Hematopoietic multipotent progenitor cell treated with erythropoietin and hydrocortisone succinate and interleukin-3 and kit ligand, for 4 days (in vitro differentiated cells): ENCODE measurements at places on chromosomes 11 and 22.

DNA sequence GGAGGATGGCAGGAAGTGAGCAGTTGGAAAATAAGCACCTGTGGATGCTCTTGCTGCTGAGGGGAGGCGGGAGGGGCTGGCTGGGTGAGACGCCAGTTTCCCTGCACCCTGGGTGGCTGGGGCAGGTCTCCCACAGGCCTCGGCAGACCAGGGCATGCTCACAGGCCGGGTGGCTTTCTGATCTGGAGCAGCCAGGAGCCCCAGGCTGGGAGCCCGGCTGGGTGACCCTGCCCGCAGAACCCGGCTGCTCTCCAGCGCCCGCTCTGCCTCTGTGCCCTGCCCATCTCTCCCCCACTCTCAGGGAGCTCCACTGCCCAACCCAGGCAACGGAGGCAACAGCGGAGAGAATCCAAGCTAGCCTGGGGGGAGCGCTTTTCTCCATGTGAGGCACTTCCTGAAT lies 24.6 kb downstream of the DCPS start:
- DNase-seq: no peak

DNA sequence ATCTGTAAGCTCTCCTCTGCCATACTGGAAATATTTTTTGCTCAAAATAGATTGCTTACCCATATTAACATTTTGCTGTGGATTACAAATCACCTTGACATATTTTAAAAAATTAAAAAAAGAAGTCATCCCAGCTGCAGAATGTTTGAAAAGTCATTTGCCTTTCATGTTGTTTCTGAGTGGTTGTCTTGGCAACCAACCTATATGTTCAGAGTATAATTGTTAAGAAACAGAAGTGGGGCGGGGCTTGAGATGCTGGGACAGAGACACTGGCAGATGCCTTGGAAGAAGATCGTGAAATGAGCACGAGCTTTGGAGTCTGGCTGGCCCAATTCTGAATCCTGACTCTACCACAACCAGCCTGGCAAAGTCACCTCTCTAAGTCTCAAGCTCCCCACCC lies 348.2 kb downstream of the LARGE1 start:
- DNase-seq: no peak

DNA sequence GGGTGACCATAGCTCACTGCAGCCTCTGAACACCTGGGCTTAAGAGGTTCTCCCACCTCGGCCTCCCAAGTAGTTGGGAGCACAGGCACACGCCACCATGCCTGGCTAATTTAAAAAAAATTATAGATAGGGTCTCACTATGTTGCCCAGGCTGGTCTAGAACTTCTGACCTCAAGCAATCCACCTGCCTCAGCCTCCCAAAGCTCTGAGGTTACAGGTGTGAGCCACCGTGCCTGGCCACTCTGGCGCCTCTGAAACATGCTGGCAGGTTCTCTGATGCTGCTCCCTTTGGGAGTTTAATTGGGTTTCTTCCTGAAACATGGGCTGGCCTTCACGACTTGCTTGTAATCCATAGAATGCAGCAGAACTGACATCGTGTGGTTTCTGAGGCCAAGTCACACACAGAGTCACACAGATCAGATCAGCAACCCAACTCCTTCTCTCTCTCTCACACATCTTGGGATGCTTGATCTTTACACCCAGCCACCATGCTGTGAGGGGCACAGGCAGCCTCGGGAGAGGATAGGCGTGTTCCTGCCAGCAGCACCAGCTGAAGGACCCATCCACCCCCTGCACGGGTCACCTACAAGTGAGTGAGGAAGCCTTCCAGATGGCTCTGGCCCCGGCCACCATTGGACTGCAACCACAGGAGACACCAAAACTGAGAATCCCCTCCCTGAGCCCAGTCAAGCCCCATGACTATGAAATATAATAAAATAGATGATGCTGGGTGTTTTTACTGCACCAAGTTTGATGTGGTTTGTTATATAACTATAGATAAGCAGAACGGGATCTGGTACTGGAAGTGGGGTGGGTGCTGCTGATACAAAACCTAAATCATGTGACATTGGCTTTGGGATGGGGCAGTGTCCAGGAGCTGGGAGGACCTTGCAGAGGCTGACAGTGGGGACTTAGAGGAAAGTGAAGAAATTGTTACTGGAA lies 3.1 kb upstream of the GSC2 start:
- DNase-seq: peak; percentile 61

DNA sequence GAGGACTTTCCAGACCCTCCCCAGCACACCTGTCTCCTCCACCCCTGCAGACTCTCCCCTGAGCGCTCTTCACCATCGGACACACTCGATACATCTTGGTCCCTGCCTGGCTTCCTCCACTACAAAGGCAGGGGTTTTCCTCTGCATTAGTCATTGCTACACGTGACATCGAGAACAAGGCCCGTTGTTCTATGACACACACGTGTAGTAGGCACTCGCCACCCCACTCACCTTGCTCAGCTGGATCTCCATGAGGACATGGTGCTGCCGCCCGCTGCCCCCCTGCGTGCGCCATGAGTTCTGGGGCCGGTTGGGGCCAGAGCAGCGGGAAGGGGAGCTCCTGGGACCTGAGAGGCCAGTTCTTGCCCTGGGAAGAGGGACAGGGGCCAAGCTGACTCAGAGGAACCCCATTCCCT lies 16.7 kb downstream of the ATG2A start:
- DNase-seq: no peak

GRCh38 chr11:123166071-123166559 lies 28.9 kb downstream of the CLMP start:
- DNase-seq: peak; percentile 36

DNA sequence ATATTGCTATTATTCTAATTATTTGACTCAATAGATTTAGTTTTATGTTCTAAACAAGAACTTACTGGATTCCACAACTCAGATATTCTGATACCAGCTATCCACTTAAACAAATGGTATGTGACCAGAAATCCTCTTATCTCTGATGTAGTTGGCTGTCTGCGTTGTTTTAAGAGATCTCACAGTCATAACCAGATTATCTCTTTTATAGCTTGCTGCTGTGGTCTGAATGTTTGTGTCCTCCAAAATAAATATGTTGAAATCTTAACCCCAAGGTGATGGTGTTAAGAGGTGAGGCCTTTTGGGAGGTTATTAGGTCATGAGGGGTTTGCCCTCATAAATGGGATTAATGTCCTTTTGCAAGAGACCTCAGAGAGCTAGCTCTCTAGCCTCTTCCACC lies 12.7 kb downstream of the ANKRD42 start:
- no peak for DNase-seq

GRCh38 chr11:34909415-34909814 lies 6.8 kb downstream of the APIP start:
- peak; percentile 15 for DNase-seq

GRCh38 chr11:88744140-88744539 lies 321.6 kb downstream of the GRM5 start:
- DNase-seq: no peak

DNA sequence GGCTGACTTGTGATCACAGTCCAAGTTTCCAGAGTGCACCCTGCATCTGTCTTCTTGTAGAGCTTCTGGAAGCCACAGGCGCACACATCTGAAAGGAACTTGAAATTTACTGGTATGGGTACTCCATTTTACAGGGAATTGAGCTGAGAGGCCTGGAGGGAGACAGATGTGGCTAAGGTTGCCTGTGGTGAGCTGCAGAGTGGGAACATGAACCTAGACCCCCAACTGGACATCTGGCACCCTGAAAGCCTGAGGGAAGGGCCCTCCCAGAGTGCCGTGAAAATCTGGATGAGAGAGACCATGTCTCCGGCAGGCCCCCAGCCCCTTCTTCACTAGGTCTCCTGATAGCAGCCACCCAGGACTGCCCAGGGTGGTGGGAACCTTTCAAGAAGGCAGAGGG lies 22.6 kb upstream of the SOX10 start:
- DNase-seq: no peak

DNA sequence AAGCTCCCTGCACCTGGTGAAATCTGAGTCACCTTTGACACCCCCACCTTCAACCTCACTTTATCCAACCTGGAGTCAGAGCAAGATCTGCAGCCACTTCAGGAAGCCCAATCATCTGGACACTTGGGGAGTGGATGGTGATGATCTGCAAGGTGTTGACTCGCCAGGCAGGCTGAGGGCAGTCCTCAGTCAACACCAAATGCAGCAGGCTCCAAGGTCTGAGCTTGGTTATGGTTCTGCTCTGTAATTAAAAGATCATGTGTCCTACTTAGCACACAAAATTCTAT lies 446.9 kb downstream of the BRD1 start:
- no peak for DNase-seq

- DNase-seq: no peak
Observed at GRCh38 chr11:36722421-36722820, 124.4 kb upstream of the RAG2 start.

DNA sequence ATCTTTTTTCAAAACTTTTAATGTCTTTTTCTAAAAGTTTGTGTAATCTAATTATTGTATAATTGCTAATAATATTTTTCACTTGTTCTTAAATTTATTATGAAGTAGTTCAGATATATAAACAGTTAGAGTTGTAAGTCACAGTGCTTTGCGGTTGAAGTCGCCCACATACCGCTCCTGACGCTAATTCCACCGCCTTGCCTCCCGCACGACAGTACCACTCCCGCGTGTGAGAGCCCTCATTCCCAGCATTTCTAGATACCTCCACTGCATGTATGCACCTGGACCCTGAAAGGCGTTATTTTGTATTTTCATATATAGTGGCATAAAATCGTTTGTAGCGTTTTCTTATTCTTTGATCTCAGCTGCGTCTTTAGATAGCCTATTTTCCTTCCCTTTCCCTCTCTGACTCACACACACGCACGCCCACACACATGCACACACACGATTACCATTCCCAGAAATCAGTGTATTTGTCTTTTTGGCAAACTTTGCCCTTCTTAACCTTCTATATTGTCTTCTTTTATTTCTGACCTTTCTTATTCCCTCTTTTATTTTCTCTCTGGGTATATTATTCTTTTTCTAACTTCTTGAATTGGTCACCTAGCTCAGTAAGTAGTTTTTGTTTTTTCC lies 56.4 kb upstream of the PITPNB start:
- no peak for DNase-seq

- DNase-seq: no peak
Observed at GRCh38 chr22:35411102-35411501, 11.2 kb downstream of the MCM5 start.

- no peak for DNase-seq
Observed at GRCh38 chr22:48223488-48224190, 1461.2 kb downstream of the TBC1D22A start.

DNA sequence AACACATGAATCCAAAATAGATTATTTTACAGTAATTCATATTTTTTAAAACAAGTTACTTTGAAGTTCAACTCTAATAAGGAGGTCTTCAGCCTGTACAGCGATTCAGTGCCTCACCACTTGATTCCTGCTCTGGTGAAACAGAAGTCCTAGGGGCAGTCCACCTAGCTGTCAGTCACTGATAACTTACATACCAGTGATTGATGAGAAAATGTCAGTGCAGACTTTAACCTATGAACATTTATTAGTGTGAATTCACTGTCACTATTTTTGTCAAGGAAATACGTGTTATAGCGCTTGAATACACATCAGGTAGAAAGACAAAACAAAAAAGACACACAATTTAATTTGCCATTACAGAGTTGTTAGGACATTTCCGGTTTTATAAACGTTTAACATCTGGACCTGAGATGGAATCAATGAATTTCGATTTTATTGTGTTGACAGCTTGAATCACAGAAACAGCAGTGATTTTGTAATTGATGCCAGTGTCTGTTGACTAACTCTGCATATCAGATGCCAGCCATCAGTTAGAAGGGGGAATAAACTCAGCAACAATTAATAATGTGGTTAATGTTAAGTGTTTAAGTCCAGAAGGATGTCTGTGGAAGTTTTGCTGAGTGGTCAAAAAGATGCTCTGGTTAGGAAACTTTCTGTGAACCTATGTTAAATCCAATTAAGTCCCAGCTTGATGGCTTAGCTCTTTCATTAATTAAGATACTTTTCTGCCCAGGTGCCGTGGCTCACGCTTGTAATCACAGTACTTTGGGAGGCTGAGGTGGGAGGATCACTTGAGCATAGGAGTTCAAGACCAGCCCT lies 34.5 kb downstream of the ELF5 start:
- no peak for DNase-seq

DNA sequence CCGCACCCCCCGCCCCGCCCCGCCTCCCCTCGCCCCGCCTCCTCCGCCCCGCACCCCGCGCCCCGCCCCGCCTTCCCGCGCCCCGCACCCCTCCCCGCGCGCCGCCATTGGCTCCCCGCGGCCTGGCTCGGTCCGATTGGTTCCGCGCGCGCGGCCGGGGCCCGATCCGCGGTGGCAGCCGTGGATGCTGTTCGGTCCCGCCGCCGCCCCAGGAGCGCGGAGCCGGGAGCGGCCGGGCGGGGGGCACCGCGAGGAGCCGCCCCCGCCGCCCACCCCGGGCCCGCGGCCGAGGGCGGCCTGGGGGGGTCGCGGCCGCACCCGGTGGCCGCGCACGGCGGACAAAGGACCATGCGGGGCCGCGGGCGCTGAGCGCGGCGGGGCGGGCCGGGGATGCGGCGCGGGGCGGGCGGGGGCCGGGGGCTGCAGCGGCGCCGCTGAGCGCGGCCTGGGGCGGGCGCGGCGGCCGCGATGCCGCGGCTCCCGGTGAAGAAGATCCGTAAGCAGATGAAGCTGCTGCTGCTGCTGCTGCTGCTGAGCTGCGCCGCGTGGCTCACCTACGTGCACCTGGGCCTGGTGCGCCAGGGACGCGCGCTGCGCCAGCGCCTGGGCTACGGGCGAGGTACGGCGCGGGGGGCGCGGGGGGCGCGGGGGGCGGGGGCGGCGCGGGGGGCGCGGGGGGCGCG lies at the start of gene B4GALNT4:
Gene B4GALNT4, plus strand, starts transcription at position 164 of the 683 bp plus-strand sequence. Its CDS starts 305 bp downstream, at position 469.
- no peak for DNase-seq

DNA sequence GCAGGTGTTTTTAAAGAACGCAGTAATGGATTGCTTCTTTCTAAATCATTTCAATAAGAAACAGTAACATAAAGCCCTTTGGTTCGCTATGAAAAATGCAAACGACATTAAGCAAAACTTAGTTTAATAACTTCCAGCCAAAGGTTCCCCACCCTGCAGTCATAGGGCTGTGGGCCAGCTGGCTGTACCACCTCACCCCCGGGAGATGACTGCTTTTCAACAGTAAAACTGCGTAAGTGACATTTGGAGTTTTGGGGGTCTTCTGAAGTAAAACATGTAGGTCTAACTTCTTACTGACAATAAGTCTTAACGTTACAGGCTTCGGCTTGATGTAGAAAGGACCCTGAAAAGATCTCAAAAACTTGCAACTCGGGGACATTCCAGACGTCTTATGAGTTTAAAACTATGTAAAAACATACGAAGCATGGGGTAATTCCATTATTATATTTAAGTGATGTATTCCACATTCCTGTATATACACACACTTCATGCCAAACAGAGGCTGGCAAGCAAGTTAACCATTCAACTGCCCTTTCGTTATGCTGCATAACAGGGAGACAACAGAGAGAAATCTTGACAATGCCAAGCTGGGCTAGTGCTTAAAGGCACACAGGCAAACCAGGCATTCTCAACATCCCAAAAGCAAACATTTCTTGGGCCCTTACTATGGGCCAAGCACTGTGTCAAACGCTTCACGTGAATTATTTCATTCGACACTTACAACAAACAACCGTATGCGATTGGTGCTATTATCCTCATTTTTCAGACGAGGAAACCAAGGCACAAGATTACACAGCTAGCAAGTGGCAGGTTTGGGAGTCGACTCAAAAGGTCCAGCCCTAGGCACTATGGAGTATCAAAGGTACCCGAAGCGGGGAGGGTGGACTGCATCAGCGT lies 1.2 kb downstream of the MRTFA start:
- no peak for DNase-seq

- DNase-seq: no peak
Observed at GRCh38 chr11:87366346-87366745, 328.6 kb downstream of the TMEM135 start.

- no peak for DNase-seq
Observed at GRCh38 chr11:30666817-30667216, 80.7 kb upstream of the MPPED2 start.
